RCC 7860 (cell line): ENCODE measurements at places on chromosomes 1 and 21.

GRCh38 chr1:235613602-235614001 lies 36.0 kb downstream of the GNG4 start:
- no peak for DNase-seq

DNA sequence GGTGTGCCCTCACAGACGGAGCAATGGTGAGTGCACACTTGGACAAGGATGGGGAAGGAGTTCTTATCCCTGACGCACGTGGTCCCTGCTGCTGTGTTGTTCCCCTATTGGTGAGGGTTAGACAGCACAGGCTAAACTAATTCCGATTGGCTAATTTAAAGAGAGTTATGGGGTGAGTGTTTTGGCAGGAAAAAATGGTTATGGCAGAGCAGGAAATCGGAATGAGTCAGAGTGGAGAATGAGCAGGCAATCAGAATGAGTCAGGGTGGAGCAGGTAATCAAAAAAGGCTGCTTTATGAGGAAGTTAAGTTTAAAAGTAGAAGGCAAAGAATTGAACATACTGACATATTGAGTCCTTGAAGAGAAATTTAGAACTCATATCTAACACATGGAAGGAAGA lies 100.5 kb downstream of the NGF start:
- DNase-seq, result peak; percentile 40

GRCh38 chr1:236733653-236734052 lies 47.4 kb downstream of the ACTN2 start:
- peak; percentile 52 for DNase-seq

GRCh38 chr1:212630158-212630900 lies 21.8 kb downstream of the ATF3 start:
- DNase-seq, result peak; percentile 41

DNA sequence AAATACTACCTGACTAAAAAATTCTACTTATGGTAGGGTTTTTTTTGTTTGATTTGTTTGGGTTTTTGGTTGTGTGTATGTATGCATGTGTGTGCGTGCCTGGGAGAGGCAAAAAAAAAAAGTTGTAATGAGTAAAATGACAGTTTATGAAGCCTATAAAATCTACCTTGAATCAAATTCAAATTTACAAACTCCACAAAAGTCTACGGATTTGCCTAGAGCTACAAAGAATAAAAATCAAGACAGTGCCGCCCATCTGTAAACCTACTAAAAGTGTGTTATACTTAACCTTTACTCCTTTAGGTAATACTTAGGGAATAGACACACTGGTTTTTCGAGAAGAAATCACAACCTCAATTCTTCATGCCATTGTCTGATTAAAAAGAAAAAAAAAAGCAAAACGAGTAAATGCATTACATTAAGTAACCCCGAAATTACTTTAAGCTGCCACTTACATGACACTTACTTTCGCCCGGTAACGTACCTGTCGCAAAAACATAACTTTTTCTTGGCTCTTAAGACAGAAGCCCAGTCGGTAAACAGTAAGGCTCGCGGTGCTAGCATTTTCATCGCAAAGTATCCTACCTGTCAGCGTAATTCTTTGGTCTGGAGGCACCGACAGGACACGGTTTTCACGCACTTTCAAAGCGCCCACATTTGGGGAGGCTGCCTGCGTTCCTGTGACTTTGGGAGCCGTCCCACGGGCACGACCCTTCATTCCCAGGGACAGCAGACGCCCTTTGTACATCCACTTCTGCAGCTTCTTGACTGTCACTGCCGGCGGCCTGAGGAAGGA lies 951 bp downstream of the SYDE2 start:
- DNase-seq, result no peak

- no peak for DNase-seq
These were observed 4.9 kb downstream of the SH3BGR start for GRCh38 chr21:39456665-39457064.

GRCh38 chr1:1929102-1929638 lies 10.1 kb upstream of the TMEM52 start:
- DNase-seq, result no peak

DNA sequence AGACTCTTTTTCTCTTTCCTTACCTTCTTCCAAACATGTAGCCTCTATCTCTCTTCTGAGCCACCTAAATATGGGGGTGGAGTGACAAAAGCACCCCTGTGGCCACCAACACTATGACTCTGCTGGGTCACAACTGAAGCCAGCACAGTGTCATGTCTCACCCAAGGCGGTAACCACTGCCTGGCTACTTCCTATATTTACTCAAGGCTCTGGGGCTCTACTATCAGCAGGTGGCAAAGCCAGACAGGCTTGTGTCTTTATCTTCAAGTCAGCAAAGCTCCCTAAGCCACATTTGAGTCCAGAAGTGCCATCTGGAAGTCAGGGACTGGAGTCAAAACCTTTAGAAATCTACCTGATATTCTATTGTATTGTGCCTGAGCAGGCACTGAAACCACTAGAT lies 1515.2 kb downstream of the PLA2G4A start:
- DNase-seq, result no peak

GRCh38 chr1:159791031-159791430 lies 10.3 kb downstream of the DUSP23 start:
- no peak for DNase-seq

- DNase-seq, result no peak
These were observed 180.2 kb downstream of the PTPRU start for GRCh38 chr1:29416267-29417146.

DNA sequence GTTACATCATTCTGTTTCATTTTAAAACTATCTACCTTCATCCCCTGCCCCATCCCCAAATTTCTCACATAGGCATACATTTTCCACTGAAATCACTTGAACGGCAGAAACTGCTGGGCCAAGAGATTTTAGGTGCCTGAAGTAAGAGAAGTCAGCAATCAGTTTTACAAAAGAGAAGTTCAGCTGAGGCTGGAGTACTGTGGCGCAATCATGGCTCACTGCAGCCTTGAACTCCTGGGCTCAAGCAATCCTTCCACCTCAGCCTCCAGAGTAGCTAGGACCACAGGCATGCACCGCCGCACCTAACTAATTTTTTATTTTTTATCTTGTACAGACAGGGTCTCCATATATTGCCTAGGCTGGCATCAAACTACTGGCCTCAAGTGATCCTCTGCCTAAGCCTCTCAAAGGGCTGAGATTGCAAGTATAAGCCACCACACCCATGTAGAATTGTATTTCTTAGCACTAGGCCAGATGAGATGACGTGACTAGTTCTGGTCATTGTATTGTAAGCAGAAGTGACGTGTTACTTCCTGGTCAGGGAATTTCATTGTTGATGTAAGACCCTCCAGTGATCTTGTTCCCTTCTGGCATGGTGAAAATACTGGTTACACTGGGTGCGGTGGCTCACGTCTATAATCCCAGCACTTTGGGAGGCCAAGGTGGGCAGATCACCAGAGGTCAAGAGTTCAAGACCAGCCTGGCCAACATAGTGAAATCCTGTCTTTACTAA lies 7.1 kb downstream of the BECN2 start:
- DNase-seq, result no peak

DNA sequence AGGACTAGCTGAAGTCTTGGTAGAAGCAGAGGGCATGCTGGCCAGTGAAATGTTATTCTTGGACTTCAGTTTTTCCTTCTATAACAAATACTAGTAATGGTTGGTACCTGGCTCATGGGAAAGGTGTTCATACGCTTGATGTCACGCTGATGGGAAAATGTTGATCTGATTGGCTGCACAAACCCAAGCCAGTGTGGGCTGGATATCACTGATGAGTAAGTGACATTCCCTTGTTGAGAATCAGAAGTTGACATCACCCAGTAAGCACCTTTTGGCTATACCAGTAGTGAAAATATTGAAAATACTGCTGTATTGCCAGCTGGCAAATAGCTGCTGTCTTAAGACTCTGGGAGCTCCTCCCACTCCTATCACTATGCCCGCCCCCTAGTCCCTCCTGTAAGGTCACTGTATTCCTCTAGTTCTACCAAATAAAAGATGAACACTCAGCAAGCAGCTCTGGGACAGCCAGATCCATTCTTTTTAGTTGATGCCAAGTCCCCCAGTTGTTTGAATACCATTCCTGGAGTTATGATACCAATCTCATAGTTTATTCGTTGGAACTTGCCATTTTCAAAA lies 168.2 kb downstream of the GRIK1 start:
- DNase-seq, result no peak

- DNase-seq, result no peak
These were observed 93.9 kb downstream of the ST3GAL3 start for GRCh38 chr1:43801203-43801602.

DNA sequence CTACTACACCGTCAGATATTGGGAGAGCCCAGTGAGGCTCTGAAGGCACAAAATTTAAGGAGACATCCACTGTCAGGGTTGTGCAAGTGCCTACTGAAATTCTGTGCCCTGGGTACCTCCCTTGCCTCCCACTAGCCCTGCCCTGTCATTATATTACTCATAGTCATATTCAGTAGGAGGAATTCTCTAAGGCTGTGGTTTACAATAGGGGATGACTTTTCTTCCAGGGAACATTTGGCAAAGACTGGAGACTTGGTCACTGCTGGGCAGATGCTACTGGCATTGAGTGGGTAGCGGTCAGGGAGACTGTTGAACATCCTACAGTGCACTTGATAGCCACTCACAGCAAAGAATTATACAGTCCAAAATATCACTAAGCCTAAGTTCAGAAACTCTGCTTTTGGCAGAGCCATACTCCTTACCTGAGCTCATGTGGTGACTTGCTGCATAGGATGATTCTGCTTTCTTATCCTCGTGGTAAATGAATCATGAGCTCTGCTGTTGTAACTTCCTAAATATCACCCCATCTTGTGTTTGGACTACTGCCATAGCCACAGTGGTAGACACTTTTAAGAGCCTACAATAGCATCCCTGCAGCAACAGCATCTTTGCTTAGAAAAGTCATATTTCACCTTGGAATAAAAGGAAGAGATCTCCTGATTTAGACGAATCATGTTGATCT lies 563.4 kb upstream of the PLXNA2 start:
- no peak for DNase-seq

GRCh38 chr1:99643021-99643779 lies 2.7 kb upstream of the PALMD start:
- DNase-seq, result no peak

DNA sequence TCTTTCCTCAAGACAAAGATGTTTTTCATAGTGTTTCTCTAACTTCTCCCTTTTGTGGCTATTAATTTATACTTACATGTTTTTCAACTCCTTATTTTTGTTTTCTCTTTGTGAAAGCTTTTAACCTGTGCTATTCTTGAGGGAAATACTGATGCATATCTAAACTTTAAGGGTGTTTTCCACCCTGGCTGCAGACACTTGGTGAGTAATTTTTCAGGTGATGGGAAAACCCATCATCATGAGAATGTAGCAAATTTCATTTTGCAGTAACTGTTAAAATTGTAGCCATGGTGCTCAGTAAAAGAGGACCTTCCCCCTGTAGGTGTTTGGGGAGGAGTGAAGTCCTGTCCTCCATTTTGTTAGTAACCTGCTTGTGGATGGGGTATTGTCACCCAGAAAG lies 124.2 kb downstream of the LIPI start:
- DNase-seq, result no peak

DNA sequence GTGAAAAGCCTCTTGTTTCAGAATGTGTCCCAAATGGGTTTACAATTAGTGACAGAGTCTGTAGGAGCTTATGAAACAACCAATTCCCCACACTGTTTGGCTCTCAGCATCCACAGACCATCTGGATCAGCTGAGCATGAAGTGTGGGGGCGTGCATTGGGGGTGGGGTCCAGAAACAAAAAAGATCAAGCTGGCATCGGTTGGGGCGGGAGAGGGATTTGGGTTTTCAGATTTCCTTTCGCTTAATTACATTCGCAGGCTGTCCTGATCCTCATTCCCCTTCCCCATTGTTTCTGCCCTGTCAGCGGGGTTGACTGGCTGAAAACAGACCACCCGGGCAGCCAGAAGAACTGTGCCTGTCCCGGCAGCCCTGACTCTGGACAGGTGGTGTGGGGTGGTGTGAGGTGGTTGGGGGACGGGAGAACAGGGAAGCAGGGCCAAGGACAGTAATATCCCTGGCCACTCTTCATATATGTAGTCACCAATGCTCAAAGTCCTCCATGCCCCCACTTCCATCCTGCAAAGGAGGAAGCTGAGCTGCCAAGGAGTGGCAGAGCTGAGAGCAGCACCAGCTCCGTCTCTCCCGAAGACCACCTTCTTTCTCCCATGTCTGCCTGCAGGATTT lies 92.0 kb downstream of the IER5 start:
- no peak for DNase-seq

DNA sequence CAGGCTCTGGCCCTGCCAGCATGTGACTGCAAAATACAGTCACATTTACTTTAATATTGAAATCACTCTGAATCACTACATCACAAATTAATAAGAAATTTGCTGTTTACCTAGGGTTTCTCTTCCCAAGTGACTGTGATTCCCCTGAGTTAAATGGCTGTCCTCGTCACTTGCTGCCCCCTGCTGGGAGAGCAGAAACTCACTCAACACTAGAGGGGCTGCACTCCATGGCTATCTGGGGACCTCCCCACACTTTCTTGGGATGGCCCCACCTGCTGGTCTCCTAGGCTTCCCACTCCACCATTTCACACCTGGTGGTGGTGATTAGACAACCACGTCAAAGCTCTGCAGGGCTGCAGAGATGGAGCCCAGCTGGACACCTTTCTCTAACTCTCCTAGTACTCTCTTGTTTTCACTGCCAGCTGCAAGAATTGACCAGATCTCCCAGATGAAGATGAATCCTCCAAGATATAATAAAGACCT lies 63.4 kb downstream of the CD2 start:
- peak; percentile 27 for DNase-seq

- no peak for DNase-seq
These were observed 44.9 kb downstream of the C1orf198 start for GRCh38 chr1:230823426-230823825.

DNA sequence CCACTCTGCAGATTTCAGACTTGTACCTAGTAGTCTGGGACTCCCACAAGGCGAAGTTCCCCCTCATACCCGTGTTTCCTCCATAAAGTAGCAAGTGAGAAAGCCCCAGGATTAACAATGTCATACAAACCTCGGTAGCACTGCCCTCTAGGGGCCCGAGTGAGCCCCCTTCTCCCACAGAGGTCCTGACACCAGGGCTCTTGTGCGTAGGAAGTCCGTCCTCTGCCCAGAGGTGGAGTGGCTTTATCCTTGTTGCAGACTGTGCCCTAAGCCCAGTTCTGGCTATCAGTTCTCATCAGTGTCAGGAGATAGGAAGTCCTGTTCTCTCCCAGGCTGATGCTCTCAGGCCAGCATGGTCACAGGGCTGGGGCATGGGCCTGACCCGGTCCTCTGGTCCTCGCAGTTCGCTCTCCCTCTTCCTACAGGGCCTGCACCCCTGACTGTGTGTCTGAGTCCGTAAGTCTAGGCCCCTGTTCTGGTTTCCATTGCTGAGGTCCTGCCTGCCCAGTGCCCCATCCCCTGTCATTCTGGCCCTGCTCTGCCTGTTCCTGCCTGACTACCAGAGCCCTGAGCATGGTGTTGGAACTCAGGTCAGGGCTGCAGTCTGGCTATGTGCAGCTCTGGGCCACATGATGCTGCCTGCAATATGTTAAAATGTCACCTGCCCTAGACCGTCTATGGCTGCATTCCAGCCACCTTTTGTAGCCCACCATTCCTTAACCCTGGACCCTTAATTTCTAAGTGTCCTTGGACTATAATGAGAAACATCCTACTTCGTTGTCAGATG lies 285.6 kb downstream of the ASTN1 start:
- DNase-seq, result no peak

GRCh38 chr1:184482136-184482535 lies 95.3 kb downstream of the C1orf21 start:
- no peak for DNase-seq

- no peak for DNase-seq
These were observed 24.6 kb downstream of the KIRREL1 start for GRCh38 chr1:158017800-158018595.
